Thymus (tissue), 14 donors: ENCODE measurements at places on chromosomes 5 and 9.

DNA sequence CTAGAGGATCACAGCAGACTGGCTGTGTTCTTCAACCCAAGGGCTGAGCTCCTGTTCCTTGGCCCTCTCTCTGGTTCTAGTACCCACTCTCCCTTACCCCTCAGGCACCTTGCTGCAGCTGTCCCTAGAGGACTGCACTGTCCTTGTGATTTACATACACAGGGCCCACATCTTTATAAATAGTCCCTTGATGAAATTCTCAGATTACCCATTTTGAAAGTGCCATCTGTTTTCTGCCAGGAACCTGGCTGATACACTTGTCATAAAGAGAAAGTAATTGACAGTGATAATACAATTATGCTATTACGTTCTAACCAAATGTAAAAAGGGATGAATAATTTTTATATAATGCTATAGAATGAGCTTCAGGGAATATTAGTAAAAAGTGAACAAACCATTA, 16.5 kb upstream of the SPARC start:
- no peak for DNase-seq

DNA sequence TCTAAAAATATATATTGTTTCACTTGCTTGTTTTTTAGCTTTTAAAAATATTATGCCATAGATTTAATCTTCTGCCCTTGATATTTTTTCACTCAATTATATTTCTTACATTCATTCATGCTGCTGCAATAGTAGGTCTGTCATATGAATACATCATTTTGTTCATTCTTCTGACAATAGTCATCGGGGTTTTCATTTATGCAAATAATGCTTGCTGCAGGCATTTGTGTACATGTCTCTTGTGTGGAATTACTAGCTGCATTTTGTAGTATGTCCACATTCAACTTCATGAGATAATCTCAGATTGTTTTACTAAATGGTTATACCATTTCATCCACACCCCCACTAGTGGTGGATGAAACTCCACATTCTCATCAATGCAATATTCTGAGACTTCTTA, 5.3 kb upstream of the PLPP1 start:
- DNase-seq, result no peak

GRCh38 chr9:101738566-101739183, at the start of gene GRIN3A:
Gene GRIN3A, minus strand, starts transcription at chr9:101738647. Its CDS starts 668 bp downstream, at chr9:101737979.
- DNase-seq, result no peak

DNA sequence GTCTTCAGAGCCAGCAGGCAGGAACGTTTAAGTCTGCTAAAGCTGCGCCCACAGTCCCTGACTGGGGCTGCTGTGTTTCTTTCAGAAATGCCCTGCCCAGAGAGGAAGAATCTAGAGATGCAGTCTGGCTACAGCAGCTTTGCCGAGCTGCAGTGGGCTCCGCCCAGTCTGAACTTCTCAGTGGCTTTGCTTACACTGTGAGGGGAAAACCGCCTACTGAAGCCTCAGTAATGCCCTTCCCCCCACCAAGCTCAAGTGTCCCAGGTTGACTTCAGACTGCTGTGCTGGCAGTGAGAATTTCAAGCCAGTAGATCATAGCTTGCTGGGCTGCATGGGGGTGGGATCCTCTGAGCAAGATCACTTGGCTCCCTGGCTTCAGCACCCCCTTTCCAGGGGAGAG, 78.4 kb downstream of the SREK1 start:
- DNase-seq, result no peak

DNA sequence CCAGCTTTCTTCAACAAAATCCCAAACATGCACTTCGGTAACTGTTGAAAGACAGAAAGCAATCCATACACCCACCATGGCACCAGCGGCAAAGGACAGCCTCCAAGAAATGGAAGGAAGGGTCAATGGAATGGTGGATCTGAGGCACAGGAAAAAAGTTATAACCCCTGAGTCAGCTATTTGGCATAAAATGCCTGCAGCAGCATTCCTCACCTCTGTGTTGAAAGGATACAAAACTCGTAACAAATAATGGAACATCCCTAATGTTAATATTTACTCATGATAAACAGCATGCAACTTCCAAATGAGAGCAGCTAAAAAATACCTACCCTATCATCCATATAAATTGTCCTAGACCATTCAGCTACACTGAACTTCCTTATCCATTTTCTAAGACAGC, 9.4 kb downstream of the FBXW11 start:
- no peak for DNase-seq

DNA sequence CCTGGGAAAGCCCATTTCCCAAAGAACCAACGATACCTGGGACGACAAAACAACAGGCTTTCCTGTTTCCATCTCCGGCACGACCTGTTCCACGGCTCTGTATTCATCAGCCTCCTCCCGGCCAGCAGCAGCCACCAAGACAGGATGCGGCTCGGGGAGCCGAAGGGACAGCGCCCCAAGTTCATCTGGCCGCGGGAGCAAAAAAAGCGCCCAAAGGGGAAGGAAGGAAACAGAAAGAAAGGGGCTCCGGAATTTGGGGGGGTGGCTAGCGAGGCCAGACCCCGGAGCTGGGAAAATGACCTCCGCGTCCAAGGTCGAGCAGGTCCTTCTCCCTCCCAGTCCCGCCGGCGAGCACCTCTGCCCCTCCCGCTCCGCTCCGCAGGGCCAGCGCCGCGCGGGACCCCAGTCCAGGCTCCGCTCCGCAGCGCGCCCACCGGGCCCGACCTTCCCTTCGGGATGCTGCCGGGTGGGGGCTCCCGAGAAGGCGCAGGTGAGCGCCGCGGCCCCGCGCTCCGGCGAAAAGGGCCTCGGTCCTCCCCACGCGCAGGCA, 608 bp downstream of the ELOVL7 start:
- no peak for DNase-seq
